ENCODE measurements at places on chromosomes 3 and 15.
A peak's percentile ranks its signal among the peaks of the same experiment; 100 is the strongest.

GRCh38 chr15:65762399-65762798 lies 29.7 kb downstream of the DENND4A start:
- DNase-seq, result no peak

GRCh38 chr3:64634417-64634816 lies 53.4 kb downstream of the ADAMTS9 start:
- no peak for DNase-seq

DNA sequence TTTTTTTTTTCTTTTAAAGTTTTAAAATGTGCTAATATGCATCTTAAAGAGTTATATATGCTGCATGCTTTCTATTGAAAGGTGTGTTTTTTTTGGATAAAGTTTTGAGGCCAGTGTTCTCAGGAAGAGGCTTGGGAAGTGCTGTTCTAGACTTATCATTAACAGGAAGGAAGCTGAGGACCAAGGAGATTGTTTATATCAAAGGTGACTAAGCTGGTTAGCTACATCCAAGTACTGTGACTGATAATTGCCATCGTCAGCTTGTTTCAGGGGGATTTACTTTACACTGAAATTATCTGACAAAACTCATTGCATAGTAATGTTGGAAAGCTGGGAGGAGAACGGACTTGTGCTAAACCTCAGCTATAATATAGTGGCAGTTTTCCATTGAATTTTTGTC lies 36.3 kb upstream of the UTS2B start:
- DNase-seq, result no peak

DNA sequence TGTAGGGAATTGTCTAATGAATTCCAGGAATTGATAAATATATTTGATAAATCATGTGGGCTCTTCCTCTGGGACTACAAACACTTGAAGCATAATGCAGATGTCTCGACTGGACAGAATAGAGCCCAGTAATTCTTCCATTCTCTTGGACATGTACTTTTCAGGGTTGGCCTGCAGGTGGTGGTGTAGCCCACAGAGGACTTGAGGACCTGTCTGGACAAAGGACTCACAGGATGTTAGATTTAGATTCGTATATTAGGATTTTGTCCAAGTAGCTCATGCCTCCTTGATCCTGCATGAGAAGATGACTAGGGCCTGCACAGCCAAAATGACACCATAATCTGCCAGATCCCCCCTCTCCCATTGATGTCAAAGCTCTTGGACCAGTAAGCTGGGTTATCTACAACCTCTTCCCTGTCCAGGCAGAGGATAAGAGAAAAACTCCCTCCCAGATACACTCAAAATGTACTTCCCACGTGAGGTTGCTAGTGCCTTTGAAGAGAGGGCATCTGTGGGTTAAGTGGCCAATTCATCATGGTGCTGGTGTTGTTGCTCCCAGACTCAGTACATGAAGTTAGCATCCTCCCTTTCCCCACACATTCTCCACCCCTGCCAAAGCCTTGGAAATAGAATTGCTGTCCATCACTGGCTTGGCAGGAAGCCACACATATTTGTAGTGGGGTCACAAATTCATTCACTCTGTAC lies 88.6 kb upstream of the ZNF280D start:
- no peak for DNase-seq

DNA sequence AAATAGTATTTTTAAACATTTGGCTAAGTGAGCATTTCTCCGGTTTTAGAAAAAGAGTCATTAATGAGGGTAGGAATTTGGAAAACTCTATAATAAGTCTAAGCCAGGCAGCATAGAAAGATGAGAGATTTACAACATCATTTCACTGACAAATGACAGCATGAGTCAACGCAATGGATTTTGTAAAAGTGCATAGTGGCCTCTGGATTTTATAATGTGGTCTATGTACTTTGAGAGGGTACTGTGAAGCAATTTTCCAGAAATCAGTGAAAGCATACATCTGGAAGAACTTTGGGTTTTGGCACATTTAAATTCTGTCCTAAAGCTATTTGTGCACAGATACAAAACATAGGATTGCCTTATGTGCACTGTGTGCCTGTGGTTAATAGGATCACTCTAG lies 130.8 kb upstream of the CCNL1 start:
- DNase-seq, result no peak

DNA sequence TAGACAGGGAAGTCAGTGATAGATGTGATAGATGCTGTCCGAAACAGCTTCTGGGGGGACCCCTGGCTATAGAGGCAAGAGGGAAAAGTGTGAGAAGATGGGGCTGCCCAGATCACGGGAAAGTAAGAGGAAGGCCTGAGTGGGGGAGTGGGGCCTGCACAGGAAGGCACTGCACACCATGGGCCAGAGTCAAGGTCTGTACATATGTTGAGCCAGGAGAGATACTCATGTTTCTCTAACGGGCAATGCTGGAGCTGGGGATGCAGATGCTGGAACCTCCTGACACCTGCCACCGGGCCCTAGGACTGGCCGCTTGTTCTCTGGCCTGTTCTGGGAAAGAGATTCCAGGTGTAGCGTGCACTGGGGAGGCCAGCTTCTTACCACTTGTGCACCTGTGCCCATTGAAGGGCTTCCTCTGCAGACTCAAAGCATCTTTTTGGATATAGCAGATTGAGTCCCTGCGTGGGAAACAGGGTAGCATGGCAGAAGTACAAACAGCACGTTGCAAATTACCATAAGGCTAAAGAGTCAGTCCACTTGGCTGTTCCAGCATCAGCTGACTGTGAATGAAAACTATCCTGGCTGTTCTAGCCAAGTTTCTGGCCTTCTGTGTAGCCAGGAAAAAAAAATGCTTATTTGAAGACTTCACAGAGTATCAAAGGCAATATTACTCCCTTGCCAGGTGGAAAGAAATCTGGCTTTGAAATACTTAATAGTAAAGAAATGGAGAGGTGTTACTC lies 77.1 kb upstream of the GSK3B start:
- no peak for DNase-seq

- no peak for DNase-seq
Measured at GRCh38 chr3:197807969-197808587, 17.0 kb downstream of the LRCH3 start.

- no peak for DNase-seq
Measured at GRCh38 chr15:76159282-76159681, 99.5 kb downstream of the TMEM266 start.

GRCh38 chr3:123341-123740 lies 73.2 kb upstream of the CHL1 start:
- DNase-seq, result no peak

GRCh38 chr3:27675287-27675686 lies 46.8 kb downstream of the EOMES start:
- DNase-seq, result no peak

GRCh38 chr15:67370206-67370954 lies 115.8 kb downstream of the IQCH start:
- DNase-seq, result no peak

DNA sequence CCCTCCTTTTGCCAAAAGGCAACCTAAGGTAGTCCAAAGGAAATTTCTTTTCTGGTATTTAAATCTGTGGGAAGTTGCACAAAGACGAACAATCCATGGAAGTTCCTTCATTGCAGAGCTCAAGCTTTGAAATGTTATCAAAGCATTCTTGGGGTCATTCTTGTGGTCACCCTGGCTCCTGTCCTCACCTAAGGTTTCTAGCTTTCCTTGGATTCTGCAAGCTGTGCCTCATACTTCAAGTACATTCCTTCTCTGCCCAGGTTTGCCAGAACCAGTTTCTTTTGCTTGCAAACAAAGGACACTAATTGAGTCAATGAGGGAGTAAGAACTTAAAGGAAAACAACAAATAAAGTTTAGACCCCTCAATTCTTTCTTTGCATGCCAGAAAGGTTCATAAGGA lies 329.8 kb upstream of the PDZRN3 start:
- DNase-seq, result no peak

GRCh38 chr3:123584988-123585937 lies at the start of gene HACD2:
Gene HACD2, minus strand, starts transcription at chr3:123585053. Its CDS starts 26 bp downstream, at chr3:123585027.
- peak; percentile 90 for DNase-seq

DNA sequence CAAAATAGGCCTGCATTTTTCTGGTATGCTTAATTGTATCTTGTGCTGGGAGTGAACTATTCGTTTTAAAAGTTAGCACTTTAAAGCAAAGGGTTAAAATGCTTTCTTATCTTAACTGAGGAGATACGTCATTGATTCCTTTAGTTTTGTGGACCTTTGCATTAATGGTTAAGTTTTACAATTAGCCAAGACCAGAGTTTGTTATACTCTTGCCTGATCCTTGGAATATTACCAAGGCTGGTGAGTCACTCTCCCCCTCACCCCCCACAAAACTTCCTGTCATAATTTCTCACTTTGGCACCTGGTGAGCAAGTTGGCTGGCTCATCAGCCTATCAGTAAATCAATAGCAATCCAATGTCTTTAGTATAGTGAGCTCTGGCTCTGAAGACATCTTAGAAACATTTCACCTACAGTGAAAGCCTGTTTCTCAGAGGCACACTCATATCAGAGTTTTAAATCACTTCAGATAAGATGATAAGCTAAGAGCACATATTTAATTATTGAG lies 26.7 kb downstream of the SLC2A2 start:
- DNase-seq, result no peak

DNA sequence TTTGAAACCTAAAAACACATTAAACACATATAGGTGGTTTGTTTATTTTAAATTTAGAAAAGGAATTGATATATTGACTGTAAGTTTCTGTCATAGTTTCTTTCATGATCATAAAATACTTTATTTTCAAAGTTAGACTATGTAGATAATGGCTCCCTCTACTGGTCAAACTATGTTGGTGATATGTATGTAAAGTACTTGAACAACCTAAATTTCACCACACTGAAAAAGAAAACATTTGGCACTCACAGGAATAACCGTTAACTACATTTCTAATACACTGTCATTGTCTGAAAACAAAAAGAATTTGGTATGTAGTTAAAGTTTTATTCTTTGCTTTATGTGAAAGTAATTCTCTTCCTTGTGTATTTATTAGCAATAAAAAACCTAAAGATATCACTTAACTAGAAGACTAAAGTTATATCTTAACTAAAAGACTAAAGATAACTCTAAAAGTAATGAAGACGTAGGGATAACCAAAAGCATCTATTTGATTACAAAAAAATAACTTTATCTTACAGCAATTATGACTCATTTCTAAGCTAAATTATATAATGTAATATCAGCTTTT lies 427.5 kb downstream of the VGLL3 start:
- no peak for DNase-seq

- DNase-seq, result no peak
Measured at GRCh38 chr15:59885832-59886231, 118.3 kb upstream of the FOXB1 start.

DNA sequence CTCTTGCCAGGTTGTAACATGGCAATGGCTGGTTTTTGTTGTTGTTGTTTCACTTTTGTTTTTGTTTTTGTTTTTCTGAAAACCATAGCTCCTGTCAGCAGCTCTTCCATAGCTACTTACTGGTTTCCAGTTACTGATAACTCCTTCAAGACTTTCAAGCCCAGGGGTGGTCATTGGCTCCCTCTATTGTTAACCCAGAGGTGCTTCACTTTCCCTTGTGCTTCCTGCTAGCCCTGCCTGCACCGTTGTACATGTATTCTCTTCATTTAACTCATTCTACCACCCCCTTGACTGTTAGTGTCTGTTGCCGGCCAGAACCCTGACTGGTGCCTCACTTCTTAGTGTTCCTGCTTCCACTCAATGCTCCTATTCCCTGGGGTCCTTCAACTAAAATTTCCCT lies 4.2 kb upstream of the TRAT1 start:
- DNase-seq, result peak; percentile 33

DNA sequence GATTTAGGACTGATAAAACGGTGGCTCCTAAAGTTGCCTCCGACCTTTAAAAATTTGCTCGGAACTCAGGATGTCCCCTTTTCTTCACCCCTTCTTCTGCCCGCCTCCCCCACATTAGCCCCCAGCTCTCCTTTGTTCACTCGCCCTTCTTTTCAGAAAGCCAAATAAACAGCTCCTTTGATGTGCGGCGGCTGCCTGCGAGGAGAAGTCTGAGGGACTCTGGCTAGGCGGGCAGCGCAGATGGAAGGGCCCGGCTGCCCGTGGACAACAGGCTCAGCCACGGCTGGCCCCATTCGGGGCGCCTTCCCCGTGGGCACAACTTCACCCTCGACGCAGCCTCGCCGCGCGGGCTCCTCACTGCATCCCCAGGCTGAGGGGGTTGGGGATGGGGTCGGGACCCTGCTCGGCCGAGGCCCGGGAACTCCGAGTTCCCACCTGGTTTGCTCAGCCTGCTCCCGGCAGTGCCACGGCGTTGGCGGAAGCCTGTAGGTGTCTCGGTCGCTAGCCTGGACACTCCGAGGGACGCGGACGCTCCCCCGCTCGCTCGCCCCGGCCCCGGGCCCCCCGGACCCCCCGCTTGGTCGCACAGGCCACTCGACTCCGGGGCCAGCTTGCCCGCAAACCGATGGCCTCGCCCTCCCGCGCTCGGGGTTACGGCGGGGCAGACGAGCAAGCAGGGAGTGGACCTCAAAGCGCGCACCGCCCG lies 897 bp upstream of the TLE3 start:
- DNase-seq, result peak; percentile 33

DNA sequence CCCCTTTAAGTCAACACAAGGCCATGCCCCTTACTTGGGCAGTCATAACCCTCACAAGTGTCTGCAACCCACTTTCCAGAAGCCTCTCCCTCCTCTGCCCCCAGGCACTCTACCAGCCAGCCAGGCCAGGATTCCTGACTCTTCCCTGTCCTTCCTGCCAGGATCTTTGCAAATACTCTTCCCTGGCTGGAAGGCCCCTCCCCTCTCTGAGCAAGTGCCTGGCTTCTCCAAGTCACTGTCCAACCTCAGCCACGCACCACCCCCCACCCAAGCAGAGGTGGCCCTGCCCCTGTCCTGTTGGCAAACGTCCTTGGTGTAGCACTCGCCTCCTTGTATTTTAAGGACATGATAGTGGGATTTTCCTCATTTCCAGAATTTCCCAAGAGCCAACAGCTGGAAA lies 54.7 kb upstream of the USP3 start:
- DNase-seq, result no peak

- no peak for DNase-seq
Measured at GRCh38 chr15:29128671-29129070, 141.0 kb downstream of the NSMCE3 start.

- DNase-seq, result no peak
Measured at GRCh38 chr3:195554458-195554857, 11.3 kb upstream of the PPP1R2 start.

DNA sequence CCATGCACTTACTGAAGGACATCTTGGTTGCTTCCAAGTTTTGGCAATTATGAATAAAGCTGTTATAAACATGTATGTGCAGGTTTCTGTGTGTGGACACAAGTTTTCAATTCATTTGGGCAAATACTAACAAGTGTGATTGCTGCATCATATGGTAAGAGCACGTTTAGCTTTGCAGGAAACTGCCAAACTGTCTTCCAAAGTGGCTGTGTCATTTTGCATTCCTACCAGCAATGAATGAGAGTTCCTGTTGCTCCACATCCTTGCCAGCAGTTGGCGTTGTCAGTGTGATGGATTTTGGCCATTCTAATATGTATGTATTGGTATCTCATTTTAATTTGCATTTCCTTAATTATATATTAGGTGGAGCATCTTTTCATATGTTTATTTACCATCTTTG lies 280.1 kb downstream of the SV2B start:
- DNase-seq, result no peak

DNA sequence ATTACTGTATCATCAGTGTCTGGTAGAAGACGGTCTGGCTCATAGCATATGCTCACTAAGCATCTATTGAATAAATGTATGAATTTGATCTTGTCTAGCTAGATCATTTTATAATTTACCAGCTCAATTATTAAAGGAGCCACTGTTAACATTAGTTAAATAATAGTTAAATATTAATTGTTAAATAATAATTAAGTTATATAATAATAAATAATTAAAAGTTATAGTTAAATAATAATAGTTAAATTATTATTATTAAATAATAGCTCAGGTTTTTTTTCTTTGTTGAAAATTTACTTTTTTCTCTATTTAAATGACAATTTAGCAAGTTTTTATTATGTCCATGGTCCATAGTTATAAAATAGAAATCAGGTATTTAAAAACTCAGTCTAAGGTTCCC lies 274.4 kb downstream of the OXSM start:
- DNase-seq, result no peak

- DNase-seq, result no peak
Measured at GRCh38 chr3:139718415-139718814, 40.6 kb upstream of the NMNAT3 start.

Measured in activated CD4-positive, alpha-beta T cell treated with anti-CD3 and anti-CD28 coated beads for 1 hour (primary cell).